ENCODE measurements at places on chromosomes 3 and 15. TPM values are rescaled to one million over a fixed set of nuclear protein-coding genes. Genes with fewer than 3 reads are reported as not detected.
A peak's percentile ranks its signal among the peaks of the same experiment; 100 is the strongest.

The SMAD6 gene
- 0.40 TPM for total RNA-seq

GRCh38 chr3:188335656-188336055 is 181.7 kb downstream of the LPP start:
- DNase-seq = no peak

The KCNAB1 gene
- total RNA-seq = not detected

GRCh38 chr3:72318504-72319193 is 529.6 kb downstream of the SHQ1 start:
- DNase-seq = no peak

DNA sequence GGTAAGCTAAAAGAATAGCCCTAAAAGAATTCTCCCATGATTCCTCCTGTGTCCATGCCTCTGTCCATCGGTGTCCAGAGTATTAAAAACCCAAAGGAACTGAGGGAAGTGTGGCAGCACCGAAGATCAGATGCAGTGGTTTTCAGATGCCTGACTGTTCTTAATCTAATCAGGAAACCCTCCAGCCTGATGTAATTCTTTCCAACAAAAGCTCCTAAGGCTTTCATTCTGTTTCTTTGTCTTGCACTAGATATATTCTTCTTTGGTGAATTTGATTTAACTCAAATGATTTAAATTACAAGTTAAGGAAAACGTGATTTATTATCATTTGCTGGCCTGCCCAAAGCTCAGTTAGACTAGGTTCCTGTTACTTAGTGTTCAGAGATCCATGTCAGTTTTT is 71.2 kb downstream of the ARHGAP31 start:
- no peak for DNase-seq

GRCh38 chr3:161549261-161549660 is 52.7 kb downstream of the OTOL1 start:
- no peak for DNase-seq

DNA sequence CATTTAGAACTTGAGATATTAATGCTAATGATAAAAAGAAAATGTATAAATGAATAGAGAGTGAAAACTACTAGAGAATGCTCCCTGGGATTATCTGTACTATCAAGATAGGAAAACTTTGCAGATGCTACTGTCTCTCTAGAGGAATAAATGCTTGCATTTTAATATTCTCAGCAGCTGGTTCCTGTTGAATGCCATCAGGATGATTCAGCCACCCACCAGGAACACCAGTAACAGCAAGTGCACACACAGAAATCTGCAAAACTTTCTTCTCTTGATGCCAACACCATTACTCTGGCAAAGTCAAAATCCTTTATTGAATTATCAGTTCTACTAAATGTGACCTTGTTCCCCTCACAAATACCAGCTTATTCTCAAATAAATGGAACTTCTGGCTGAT is 148.4 kb downstream of the TIGIT start:
- no peak for DNase-seq

The TMEM41A gene
- 19.7 TPM for total RNA-seq

The STARD5 gene
- 5.7 TPM for total RNA-seq

DNA sequence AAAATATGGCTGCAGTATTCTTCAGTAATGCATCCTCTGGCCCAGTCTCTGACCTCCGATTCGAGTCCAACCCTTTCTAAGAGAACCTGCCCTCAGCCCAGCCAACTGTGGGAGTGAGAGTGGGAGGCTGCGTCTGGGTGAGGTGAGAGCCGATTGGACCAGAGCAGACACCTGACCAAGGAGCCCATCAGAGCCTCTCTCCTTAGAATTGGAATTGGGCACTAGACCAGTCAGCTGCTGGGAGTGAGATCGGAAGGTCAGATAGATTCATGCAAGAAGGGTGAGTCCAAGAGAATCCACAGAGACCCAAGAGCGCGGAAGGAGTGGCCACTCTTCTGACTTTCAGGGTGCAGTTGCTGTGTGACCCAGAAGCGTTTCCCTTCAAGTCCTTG is 10.2 kb downstream of the RASL12 start:
- DNase-seq = no peak

- DNase-seq = peak; percentile 30
Measured at GRCh38 chr3:183252973-183253527, at the start of gene B3GNT5. TSS of gene B3GNT5 (plus strand) at chr3:183253253. CDS start at chr3:183269799, 16,546 bp downstream.

DNA sequence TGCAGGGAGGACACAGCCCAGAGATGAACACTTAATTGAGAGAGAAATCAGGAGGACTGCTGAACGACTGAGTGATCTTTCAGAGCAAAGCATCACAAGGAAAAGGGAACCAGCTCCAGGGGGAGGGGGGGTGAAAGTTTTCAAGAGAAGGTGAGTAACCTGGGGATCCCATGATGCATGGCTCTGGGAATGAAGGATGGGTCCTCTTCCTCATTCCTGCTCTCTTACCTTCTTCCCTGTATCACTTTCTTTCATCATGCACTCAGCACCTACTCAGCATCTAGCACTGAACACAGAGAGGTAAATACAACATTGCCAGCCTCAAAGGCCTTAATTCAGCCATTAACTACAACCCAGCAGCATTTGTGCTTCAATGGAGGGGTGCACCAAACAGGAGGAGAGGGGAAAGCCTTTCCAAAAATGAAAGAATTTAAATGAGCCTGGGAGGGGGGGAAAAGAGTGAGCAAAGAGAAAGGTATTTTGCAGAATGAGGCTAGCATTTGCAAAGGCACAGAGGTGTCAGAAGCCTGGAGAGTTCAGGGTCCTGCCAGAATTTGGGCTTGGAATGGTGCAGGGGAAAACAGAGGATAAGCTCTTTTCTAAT is 427.4 kb downstream of the FOXP1 start:
- no peak for DNase-seq

The MAP1A gene
- total RNA-seq = 9.8 TPM

DNA sequence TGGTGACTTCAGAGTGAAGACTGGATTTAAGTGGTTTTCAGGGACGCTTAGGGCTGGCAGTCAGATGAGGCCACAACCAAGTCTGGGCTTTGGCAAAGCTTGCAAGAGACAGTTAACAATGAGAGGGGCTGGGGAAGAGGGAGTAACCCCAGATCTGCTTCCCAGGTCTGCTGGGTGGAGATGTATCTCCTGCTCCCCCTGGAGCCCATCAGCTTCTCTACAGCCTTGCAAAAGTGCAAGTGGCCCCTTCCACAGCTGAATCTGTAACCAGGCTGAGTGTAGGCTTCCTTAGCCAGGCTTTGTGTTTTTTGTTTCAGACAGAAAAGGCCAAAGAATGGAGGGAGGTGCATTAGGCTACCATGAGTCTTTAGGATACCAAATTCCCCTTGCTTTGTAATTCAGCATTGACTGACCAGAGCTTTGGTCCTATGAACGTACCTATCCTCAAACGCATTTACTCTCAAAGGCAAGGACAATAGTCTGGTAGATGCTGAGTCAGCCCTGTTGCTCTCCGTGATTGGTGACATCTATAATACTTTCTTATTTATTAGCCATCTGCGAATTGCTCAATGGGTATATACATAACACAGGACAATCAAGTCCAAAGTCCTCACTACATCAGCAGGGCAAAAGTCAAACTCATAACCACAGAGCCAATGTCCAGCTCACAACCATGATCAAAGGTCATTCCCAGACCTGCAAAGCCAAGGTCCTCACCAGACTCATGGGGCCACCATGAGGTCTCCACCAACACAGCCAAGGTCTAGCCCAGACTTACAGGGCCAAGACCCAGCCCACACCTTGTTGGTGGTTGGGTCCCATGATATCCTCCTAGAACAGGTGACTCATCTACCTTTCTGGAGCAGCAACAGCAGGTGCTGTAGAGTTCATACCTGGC is 17.1 kb downstream of the CCDC13 start:
- peak; percentile 44 for DNase-seq

DNA sequence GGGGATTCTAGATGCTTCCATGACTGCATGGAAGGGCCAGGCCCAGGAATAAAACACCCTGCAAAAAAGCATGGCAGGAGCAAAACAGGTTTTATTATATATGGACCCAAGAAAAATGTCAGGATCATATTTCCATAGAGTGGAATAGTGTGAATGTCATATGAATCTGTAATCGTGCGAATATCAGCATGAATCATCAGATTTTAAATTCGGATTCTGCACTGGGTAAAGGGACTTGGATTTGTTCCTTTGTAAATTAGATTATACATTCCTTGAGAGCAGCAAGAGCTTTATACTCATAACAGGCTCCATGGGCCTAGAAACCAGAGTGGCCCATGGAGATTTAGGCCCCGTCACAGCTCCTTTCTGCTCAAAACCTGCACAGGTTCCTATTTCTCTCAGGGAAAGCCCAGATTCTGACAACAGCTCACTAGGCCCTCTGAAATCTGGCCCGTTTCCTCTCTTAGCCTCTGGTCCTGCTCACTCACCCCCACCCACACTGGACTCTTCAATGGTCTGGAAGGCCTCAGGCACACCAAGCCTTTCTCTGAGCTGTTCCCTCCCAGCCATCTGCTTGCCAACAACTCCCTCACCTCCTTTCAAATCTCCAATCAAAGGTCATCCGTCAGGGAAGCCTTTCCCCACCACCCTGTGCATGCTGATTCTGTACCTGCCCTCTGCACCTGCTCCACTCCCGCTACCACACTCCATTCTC is 76.0 kb downstream of the FEM1B start:
- DNase-seq = no peak

The PSMD6 gene
- 73.4 TPM for total RNA-seq

DNA sequence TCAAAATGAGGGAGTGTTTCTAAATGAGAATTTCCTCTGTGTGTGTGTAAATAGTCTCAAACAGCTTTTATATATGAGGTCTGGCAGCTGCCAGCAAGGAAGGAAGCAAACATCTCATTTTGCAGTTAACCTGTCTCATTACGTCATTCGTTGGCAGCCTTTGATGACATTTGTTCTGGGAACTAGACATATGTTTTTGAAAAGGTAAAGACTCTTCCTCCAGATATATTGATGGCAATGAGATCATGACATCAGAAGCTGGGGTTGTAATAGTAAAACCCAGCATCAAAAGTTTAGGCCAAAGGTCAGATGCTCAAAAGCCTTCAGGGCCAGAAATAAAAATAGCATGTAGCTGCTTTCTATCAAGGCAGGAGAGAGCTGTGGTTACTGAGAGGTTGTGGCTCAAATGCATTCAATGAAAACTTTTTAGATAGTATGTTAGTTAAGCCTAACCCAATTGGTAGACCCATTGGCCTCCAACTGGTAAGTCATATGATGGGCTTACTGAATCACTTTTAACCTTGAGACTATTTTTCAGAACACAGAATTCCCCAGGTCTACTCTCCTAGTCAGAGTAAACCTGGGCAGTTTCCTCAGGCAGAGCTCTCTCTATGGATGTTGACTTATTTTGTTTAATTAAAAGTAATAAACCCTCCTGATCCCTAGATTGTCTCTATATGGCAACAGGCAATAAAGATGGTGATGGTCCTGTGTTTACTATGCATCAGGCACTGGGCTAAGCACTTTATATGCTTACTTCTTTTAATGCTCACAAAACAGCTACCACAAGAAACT is 386.5 kb upstream of the CFAP20DC start:
- DNase-seq = no peak

The CLDN1 gene
- total RNA-seq = not detected

GRCh38 chr3:57281715-57282114 is 10.8 kb downstream of the ASB14 start:
- no peak for DNase-seq

DNA sequence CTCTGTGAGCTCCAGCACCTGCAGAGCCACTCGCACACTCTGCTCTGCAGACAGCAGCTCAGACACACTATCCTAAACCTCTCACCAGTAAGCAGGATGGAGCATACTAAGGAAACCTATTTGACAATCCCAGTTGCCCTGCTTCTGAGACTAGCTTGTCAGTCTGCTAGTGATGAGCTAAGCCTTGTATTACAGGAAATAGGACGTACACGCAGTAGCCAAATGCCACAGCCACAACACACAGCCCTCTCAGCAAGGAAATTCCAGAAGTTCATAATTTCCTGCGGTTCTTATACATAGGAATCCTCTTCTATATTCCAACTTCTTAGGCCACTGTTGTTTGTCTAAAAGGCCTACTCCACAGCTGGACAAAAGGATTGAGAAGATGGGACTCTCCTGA is 74.5 kb downstream of the MYLK start:
- no peak for DNase-seq

The MYL3 gene
- not detected for total RNA-seq

DNA sequence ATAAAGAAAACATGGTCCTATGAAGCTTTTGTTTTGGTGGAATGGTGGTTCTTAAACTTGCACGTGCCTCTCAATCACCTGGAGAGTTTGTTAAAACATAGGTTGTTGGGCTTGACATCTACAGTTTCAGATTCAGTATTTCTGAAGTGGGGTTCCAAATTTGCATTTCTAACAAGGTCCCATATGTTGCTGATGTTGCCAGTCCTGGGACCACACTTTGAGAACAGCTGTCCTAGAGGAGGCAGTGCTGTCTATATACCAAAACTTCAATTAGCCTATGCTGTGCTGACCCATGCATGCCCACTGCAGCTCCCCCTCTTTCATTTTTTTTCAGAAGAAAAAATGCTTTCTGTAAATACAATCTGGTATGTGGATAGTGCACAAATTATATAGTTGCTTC is 31.3 kb downstream of the ALCAM start:
- DNase-seq = no peak

The SERP1 gene
- 79.9 TPM for total RNA-seq

The PARP15 gene
- 40.9 TPM for total RNA-seq
